Activated T-helper 2 cell treated with anti-CD3 and anti-CD28 coated beads, Interferon-gamma antibody, Interleukin-2, Interleukin-4, amounts not matched to agents 10 μg/mL and 5 μg/mL and 100 μg/mL, durations not matched to agents 14 hours and 24 hours and 36 hours (primary cell): ENCODE measurements at places on chromosomes 12 and 14. TPM values are rescaled to one million over a fixed set of nuclear protein-coding genes. Genes with fewer than 3 reads are reported as not detected.

DNA sequence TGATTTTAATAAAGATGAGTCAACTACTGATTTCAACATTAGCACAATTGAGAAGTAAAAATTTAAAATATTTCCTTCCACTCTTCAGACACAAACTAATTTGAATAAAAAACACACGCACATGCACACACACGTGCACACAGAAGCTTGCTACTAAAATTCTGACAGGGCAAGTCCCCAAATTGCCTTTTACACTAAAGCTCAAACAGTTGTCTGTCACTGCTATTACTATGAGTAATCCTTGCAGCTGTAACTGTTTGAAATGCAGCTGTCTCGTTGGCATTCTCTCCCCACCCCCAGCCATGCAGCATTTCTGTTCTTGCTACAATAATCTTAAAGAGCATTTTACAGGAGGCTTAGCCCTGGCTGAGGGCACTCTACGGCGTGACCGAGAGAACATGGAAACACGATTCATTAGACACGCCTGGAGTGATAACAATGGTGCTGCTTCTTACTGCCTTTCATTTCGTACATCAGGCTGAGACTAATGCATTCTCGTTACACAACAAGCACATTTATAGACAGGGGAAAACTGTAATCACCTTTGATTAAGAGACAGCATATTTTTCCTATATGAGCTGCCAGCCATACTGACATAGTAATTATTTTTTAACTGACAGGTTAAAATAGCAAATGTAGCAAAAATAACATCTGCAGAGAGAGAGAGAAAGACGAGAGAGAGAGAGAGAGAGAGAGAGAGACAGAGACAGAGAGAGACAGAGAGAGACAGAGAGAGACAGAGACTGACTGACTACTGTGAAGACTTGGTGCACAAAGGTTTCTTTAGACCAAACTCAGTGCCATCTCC lies 153.8 kb downstream of the MED13L start:
- no peak for DNase-seq

- no peak for DNase-seq
Observed at GRCh38 chr12:121970581-121971300, 50.9 kb upstream of the BCL7A start.

- no peak for DNase-seq
Observed at GRCh38 chr14:86357119-86357518, 827.2 kb downstream of the FLRT2 start.

GRCh38 chr12:86729739-86730138 lies 473.5 kb upstream of the MGAT4C start:
- DNase-seq = no peak

GRCh38 chr14:94049625-94050023 lies 23.5 kb downstream of the OTUB2 start:
- DNase-seq = no peak

- DNase-seq = no peak
Observed at GRCh38 chr12:104751120-104751519, 207.0 kb downstream of the SLC41A2 start.

DNA sequence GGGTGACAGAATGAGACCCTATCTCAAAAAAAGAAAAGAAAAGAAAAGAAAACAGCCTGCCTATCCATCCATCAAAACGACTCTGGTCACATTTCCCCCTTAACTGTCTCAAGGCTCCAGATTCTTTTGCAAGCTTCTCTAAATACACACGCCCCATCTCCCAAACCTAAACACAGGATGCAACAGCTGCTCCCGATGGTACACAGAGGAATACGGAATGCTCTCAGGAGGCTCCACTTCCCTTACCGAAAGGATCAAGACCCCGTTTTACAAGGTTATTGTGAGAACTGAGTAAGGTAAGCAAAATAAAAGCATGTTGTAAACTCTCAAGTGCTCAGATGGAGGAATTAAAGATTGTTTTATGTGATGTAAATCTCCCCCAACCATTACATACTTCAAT lies 62.3 kb downstream of the NT5DC3 start:
- DNase-seq = no peak

GSC gene
- 0.14 TPM in 1 of 2 replicates, not detected in the other for total RNA-seq

CARMIL3 gene
- total RNA-seq = 1.3 and 1.7 TPM in 2 replicates

RNF212B gene
- not detected in 2 replicates for total RNA-seq
